NCI-H748 treated with DMSO at 0.1 percent for 48 hours (cell line): ENCODE measurements at places on chromosomes 3 and 15.

GRCh38 chr3:172859041-172859440, 108.5 kb downstream of the ECT2 start:
- DNase-seq: no peak

- no peak for DNase-seq
Measured at GRCh38 chr15:41795996-41796856, 21.9 kb downstream of the MAPKBP1 start.

DNA sequence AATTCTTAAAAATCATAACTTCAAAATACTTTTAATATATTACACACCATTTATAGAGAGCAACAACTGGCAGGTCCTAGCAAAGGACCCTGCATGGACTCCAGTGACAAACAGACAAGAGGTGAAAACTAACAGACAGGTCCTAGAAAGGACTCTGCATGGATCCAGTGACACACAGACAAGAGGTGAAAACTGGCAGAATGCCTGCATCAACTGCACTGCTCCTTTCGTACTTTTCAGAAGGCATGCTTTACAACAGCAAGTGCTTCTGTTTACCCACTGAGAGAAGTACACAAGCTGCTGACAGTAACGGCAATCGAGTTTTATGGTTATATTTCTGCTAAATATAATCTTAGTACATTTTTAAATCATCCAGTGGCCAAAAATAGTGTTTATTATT, 24.3 kb upstream of the GP5 start:
- DNase-seq: no peak

- DNase-seq: no peak
Measured at GRCh38 chr3:122728756-122729514, 48.3 kb downstream of the PARP14 start.

DNA sequence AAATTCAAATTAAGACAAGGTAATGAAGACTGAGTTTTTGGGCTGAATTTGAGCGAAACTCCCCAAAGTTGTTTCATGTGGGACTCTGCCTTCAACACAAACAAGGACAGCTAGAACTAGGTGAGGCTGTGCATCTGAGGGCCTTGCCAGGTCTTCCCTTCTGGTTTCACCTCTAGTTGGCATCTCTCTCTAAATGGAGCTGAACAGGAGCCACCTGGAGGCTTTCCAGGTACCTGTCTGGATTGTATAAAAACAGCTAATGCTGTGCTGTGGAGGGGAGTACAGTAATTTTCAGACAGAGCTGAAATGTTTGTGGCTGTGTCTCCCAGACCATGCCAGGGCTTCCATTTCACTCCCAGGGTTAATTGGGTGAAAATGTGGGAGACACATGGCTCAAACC, 27.1 kb downstream of the TRIM71 start:
- no peak for DNase-seq
